ENCODE measurements at places on chromosomes 3 and 15. TPM values are rescaled to one million over a fixed set of nuclear protein-coding genes. Genes with fewer than 3 reads are reported as not detected.

The ROPN1B gene
- not detected for polyA plus RNA-seq

The B3GALNT1 gene
- polyA plus RNA-seq = 2.3 TPM

The P2RY12 gene
- 0.32 TPM for polyA plus RNA-seq

The KCNMB2 gene
- not detected for polyA plus RNA-seq

The TEX55 gene
- polyA plus RNA-seq = not detected

The ICE2 gene
- polyA plus RNA-seq = 33.4 TPM

The BMF gene
- polyA plus RNA-seq = 0.80 TPM

The DAZL gene
- polyA plus RNA-seq = not detected

The ASB14 gene
- polyA plus RNA-seq = not detected

The FBLN2 gene
- 1.8 TPM for polyA plus RNA-seq

The TAGLN3 gene
- not detected for polyA plus RNA-seq
